ENCODE measurements at places on chromosomes 6 and 20.

GRCh38 chr6:122563364-122564052 lies 46.7 kb upstream of the PKIB start:
- DNase-seq = no peak

DNA sequence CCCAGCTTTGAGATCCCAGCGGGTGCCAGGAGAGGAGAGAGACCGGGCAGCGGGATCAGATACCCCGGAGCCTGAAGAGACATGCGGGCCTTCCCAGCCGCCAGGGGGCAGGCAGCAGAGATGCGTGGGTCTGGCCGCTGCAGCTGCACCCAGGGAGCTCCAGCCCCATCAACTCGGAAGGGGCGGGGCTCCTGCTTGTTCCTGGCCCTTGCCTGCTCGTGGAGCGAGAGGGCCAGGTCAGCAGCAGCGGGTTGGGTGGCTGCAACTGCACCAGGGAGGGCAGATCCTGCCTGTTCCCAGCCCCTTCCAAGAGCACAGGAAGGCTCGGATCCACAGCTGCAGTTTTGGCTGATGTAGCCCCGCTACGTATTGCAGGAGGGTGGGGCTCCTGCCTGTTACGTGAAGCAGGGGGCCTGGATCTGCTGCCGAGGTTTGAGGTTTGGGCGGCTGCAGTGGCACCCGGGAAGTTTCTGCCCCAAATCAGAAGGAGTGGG lies 532.8 kb downstream of the RFPL4B start:
- no peak for DNase-seq

- DNase-seq = no peak
Observed at GRCh38 chr6:89357390-89357789, 4.9 kb upstream of the UBE2J1 start.

GRCh38 chr20:39778431-39778830 lies 816.3 kb downstream of the DHX35 start:
- DNase-seq = no peak

GRCh38 chr6:79076160-79076559 lies 1.9 kb downstream of the PHIP start:
- no peak for DNase-seq

DNA sequence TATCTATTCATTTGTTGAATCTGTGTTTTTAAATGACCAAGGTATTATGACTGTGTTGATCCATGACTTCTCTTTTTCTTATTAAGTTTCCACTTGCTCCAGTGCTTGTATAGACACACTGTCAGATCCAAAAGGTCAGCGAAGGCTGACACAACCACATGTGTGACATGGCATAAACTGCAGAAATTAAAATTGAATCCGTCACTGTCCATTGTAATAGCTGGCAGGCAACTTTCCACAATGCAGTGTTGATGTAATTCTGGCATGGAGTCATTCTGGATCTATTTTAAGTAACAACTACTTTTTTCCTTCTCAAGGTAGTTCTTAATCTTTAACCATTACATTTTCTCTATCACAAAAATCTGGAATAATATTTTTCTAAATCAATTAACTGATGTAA lies 145.3 kb downstream of the AIG1 start:
- no peak for DNase-seq
